ENCODE measurements at places on chromosomes 6 and 20.
A peak's percentile ranks its signal among the peaks of the same experiment; 100 is the strongest.

- DNase-seq: no peak
Measured at GRCh38 chr6:170410241-170410640, 103.7 kb downstream of the FAM120B start.

GRCh38 chr20:57231951-57232428, 34.5 kb downstream of the BMP7 start:
- DNase-seq: no peak

- peak; percentile 95 for DNase-seq
Measured at GRCh38 chr6:53734473-53735299, 60.1 kb upstream of the LRRC1 start.

DNA sequence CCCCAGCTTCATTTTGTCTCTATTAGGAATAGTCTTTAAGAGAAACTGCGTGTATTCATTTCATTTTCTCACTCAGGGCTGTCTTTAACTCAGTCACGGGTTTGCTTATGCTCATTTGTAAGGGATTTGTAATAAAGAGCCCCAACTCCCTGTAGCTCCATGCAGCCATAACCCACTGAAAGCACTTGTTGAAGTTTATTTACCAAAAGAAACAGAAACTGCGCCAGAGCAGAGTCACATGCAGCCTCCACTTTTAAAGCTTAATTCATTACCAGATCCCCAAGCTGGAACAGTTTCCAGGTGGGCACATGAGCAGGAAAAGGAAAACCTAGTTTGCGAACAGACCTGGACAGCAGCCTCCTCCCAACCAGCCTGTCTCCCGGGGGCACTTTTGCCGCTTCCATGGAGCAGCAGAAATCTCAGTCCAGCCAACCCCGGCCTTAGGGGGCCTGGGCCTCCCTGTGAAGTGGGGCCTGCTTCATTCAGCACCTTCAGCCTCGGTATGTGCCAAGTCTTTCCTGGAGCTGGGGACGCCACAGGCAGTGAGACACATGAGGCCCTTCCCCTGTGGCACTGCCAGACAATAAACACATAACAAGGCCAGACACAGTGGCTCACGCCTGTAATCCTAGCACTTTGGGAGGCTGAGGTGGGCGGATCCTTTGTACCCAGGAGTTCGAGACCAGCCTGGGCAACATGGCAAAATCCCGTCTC, 4.5 kb downstream of the BCAS4 start:
- no peak for DNase-seq

DNA sequence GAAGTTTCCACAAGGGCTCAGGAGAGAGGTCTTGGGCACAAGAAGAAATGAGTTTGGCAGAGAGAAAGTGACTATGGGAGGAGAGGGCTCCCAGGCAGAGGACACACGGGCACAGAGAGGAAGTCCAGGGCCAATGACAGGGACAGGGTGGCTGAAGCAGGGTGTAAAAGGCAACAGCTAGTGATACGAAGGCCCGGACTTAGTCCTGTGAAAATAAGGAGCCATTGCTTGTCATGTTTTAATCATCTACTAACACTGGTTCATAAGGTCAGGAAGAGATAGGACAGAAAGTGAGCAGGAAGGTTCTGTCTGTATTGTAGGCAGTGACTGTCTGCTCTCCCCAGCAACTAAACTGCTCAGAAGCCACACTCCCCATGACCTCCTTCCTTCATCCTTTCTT, 204.7 kb upstream of the SHLD1 start:
- no peak for DNase-seq

- no peak for DNase-seq
Measured at GRCh38 chr6:18444111-18444510, 57.0 kb downstream of the RNF144B start.

GRCh38 chr20:38353316-38353715, 7.0 kb downstream of the LBP start:
- DNase-seq: no peak

- DNase-seq: no peak
Measured at GRCh38 chr6:15776458-15776980, 113.7 kb upstream of the DTNBP1 start.

GRCh38 chr6:124694139-124694705, 268.0 kb upstream of the RNF217 start:
- no peak for DNase-seq

- no peak for DNase-seq
Measured at GRCh38 chr6:4606016-4606415, 170.2 kb upstream of the CDYL start.

GRCh38 chr6:44020148-44020547, 107.1 kb downstream of the MRPL14 start:
- DNase-seq: no peak
